ENCODE measurements at places on chromosomes 7 and 10.

DNA sequence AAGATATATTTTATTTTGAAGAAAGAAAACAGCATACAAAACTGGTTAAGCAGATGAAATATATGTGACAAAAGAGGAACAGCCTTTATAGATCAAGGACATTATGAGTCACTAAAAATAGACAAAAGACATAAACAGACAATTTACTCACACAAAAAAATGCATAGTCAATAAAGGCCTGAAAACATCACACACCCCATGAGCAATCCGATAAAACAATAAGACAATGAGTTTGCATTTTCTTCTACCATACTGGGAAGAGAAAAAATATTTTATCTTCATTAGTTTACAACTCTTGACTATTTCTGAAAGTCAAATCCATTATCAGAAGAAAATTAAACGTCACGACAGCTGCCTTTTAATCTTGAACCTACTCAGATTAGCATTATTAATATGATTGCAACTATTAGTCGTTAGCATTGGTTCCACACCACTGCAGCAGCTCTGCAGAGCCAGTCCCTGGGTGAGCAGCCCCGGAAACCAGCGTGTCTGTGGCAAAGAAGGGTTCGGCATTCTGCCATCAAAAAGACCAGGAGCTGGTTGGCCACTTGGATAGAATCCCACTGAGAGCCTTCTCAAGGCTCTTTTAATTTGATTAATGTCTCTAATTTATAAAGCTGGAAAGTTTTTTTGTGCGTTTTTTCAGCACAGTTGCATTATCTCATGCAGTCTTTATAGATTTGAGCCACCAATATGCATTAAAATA, 305.4 kb upstream of the SHH start:
- no peak for DNase-seq

DNA sequence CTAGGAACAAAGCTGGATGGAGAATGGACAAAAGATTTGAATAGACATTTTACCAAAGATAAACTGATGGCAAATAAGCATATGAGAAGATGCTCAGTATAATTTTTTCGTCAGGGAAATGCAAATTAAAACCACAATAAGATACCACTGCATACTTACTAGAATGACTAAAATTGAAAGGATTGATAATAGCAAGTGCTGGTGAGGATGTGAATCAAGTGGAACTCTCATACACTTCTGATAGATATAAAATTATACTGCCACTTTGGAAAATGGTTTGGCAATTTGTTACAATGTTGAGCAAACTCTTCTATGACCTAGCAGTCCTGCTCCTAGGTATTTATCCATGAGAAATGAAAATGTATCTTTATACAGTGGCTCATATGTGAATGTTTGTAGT, 83.3 kb downstream of the EXOC6 start:
- no peak for DNase-seq

- no peak for DNase-seq
Observed at GRCh38 chr10:124472071-124472470, 10.4 kb downstream of the LHPP start.

DNA sequence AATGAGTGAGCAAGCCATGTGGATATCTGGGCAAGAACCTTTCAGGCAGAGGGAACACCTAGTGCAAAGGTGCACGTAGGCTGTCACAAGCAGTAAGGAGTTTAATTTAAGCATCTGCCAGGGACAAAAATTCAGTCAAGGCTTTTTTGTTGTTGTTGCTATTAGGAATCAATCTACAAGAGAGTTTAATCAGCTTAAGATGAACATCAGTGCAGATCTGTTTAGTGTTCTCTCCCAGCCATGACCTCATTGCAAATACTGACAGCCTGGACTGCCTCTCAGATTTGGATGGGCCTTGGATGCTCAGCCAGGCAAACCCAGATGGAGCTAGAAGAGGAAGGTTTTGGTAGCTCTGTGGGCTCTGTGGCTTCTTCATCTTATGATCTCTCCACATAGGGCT, 3.3 kb upstream of the GLCCI1 start:
- no peak for DNase-seq

DNA sequence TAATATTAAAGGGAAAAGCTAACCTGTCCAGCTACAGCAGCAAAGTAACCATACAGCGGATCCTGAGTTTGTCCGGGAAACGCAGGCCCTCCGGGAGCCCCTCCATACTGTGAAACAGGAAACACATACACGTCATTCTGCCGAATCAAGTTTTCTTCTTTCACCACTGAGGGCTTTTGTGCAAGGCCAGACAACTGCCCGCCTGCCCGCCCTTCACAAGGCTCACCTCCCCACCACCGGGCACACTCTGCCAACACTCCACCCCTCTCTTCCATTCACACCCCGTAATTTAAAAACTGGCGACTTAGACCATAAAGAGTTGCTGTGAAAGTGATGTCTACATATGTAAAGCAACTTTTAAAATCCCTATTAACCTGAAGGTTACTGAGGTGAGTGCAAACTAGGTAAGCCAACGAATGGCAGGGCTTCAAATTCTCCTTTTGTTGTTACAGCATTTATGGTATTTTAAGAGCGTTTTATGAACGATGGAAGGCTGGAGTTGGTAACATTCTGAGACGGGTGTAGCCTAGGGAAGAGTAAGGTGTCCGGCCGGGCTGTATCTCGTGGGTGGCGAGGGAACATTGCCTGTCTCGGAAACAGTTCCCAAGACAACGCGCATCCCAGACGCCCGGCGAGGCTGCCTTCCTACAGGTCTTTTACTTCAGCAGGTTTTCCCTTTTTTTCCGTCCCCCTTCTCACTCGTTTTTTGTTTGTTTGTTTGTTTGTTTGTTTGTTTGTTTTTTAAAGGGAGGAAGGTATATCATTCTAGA, 817 bp downstream of the SRI start:
- no peak for DNase-seq

DNA sequence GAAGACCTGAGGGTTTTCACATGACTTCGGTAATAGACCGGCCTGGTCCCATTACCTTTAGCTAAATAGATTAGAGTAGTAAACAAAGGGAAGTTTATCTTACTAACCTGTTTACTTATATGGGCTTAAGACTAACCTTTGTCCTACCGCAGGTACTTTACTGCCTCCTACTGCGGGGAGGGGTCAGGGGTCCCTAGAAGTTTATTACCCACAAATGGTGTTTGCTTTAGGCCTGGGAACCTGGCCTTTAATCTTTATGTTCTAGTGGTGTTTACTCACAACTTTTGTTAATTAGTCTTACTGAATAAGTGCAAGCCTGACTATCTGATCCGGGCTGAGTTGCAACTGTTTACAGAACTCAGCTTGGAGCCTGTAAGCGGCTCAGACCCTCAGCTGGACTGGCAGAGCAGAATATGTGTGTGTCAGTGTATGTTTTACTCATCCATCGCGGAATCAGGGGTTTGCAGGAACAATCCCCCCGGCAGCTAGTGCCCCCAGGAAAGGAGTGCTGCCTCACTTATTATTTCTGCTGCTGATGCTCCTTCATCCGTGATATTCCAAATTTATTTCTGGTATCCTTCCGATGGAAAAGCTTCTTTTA, 578.9 kb upstream of the SEMA3D start:
- no peak for DNase-seq

GRCh38 chr7:129412501-129412900, 21.7 kb upstream of the STRIP2 start:
- DNase-seq = no peak

GRCh38 chr7:92874567-92874966, 38.2 kb upstream of the CDK6 start:
- no peak for DNase-seq

DNA sequence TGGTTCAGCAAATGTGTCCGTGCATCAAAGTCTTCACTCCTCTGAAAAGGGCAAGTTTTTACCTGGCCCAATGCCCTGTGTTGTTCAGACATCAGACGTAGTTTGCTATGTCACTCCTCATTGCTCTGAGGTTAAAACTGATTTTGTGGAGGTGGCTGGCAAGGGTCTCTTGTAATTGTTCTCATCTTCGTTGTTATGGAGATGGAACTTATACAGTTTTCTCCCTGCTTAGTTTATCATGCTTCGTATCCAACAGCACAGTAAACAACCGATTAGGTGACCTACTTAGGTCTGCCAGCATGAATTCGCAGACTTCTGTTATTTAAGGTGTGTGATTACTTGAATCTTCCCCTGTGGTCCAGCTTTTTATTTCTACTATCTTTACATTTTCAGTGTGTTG, 274.1 kb upstream of the SMIM30 start:
- DNase-seq = no peak

GRCh38 chr10:34978080-34978479, 112.1 kb downstream of the CUL2 start:
- DNase-seq = no peak

DNA sequence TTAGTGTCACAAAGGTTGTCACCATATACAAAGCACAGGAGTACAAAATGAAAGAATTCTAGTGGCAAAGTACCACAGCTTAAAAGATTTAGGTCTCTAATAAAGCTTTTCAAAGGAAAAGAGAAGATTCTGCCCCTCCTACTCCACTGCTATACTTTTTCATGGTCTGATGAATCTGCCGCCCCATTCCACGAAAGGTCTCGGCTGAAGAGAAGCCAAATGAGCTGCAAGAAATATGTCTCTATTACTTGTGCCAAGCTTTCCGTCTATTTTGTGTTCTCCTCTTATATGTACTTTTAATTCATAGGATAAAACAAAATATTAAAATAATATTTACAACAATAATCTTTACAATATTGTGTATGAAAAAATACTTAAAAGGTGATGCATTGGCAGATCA, 222.6 kb downstream of the ANK3 start:
- no peak for DNase-seq

DNA sequence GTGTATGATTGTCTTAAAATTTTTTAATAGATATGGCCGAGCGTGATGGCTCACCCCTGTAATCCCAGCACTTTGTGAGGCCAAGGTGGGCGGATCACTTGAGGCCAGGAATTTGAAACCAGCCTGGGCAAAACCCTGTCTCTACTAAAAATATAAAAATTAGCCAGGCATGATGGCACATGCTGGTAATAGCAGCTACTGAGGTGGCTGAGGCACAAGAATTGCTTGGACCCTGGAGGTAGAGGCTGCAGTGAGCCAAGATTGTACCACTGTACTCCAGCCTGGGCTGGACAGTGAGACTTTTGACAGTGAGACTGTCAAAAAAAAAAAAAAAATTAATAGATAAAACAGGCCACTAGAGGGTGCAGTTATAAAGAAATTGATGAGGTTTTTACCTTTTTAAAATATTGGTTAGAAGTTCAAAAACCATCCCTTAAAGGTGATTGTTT, 20.5 kb downstream of the NOM1 start:
- no peak for DNase-seq

- DNase-seq = no peak
Observed at GRCh38 chr7:150962553-150963399, 15.3 kb downstream of the KCNH2 start.

- no peak for DNase-seq
Observed at GRCh38 chr7:29946428-29947186, 43.0 kb downstream of the SCRN1 start.

- no peak for DNase-seq
Observed at GRCh38 chr7:35797311-35797710, 3.5 kb upstream of the SEPTIN7 start.

DNA sequence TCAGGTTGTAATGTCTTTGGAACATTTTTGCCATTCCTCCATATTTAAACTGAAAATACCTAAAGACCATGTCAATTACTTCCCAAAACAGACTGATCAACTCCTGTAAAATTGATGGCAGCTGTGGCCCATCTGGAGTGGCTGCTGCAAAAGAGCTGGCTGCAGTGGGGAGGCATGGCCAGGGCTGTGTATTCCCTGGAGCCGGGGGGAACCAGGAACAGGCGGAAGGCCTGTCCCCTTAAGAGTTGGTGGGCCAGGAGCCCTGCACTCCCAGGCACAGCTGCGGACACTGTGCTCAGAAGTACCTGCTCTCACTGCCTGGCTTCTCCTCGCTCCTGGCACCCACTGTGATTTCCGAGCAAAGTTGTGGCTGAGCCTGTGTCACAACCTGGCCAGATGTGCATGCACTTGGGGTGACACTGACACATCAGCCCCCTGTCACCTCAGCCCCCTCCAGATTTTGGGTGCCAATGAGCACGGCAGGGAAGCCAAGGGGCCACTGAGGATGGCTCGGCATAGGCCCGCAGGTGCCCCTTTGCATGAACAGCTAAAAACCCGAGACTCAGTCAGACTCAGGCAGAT, 116.1 kb downstream of the DGKB start:
- DNase-seq = no peak

- no peak for DNase-seq
Observed at GRCh38 chr7:121103086-121103485, 114.6 kb downstream of the CPED1 start.

DNA sequence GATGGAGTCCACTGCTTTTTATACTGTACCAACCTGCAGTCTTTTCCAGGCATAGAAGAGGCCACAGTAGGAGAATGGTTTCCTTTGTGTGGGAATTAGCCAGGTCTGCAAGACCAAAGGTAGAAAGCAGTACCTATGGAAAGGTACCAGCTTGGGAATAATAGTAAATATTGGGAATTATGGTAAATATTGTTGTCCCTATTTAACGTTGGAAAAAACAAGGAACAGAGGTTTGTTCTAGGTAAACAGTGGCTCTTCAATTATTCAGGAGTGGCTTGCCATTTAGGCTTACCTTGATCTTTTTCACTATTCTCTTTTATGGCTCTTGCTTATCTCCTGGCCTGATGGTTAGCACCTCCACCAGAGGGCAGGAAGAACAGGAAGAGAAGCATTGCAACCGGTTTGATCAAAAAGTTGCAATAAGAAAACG, 43.9 kb upstream of the GSAP start:
- no peak for DNase-seq

DNA sequence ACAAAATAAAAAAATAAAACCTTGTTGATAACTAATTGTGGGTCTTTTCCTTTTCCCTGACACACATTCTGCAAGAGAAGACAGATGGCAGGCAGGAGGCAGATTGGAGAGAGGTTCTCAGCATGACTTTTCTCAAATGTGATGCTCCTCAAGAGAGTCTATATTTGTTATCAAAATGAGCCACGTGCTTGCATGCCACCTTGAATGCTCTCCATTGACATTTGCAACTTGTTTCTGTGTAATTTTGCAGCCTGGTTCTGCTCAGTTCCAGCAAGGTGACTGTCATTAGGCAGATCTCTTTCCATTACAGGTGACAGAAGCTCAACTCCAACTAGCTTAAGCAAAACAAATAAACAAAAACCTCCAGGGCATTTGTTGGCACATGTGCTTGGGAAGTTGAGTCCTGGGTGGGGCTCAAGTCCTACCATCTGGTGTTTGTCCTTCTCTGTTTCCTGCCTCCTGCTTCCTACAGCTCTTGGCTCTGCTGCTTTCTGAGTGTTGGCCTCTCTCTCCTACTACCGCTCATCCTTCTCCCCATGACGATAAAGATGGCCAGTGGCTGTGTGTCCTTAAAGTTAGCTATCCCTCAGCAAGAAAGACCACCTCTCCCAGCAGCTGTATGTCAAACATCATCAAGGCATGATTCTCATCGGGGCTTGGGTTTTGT, 56.7 kb downstream of the GRK5 start:
- no peak for DNase-seq

Measured in omental fat pad (tissue), 4 donors.